ENCODE measurements at places on chromosomes 12 and 14.
A peak's percentile ranks its signal among the peaks of the same experiment; 100 is the strongest.

- DNase-seq = no peak
These were observed 361.1 kb upstream of the CLEC14A start for GRCh38 chr14:38616959-38617358.

GRCh38 chr14:100374270-100374669 is 51.1 kb downstream of the SLC25A47 start:
- DNase-seq = no peak

- no peak for DNase-seq
These were observed 119.9 kb upstream of the PLEKHG7 start for GRCh38 chr12:92582893-92583292.

DNA sequence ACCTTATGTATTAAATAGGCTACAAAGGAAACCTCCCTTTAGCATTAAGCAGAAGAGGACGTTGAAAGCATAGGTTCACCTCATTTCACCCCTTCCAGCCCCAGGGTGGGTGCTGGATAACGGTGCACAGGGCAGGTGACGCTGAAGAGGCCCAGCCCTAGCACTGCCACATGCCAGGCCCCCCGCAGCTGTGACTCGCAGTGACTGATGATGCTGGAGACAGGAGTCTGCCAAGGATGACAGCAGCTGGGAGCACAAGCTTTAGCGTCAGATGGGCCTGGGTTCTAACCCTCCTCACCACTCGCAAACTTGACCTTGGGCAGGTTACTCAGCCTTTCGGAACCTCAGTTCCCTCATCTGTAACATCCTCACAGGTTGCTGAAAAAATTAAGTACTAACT is 76.7 kb downstream of the TBK1 start:
- DNase-seq = no peak

DNA sequence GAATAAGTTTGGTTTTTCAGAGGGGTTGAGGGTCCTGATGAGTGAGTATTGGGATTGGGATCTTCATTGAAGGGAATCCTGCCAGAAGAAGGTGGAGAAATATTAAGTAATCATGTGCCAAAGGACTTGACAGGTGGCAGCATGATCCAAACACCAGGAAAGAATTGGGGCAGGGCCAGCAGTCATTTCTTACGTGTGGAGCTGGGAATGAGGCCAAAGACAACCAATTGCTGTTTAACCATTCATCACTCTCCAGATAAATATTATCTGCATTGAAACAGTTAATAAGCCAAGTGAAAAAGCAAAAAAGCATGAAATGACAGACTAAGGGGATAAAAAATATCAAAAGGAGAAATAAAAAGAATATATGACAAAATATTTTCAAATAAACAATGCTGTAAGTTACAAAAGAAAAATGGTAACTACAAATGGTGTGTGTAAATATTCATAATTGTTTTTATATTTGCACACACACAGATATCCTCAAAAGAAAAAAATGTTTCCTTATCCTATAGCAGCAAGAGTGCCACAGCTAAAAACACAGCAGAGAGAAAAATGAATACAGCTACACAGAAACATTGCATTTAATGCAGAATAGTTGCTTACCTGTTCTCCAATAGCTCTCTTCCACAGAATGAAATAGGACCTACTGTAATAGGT is 26.2 kb downstream of the C2CD5 start:
- DNase-seq = no peak

GRCh38 chr12:9134981-9135628 is 19.4 kb upstream of the A2M start:
- DNase-seq = peak; percentile 8

GRCh38 chr14:101276309-101277091 is 284.8 kb upstream of the DIO3 start:
- no peak for DNase-seq

GRCh38 chr14:101122237-101123141 is 219.0 kb upstream of the RTL1 start:
- no peak for DNase-seq

DNA sequence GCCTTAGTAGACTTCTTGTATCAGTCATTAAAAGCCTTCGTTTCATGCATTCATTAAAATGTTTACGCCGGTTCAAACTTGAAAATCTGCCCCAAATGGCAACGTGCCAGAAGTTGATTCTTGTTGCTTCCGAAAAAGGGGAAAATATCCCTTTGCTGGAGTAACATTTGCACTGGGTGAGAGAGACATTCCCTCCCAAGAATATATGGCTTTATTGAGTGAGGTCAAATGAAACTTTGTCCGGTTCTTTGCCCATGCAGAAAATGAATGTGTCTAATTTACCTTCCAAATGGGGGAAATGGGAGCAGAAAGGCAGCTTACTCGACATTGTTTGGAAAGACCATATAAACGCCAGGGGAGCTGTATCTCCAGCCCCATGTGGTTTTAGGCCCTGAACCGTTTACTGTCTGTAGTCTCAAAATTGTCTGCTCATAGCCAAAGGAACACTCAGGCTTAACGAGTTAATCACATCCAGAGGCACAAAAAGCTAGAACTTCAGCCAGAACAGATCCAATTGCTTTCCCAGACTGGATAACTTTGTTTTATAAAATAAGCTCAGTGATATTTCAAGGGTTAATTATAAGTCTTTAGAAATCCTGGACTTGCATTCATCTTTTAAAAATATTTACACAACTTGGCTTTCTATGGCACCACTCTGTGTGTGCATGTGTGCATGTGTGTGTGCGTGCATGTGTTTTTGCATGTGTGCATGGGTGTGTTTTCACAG is 2.9 kb upstream of the EMP1 start:
- no peak for DNase-seq

DNA sequence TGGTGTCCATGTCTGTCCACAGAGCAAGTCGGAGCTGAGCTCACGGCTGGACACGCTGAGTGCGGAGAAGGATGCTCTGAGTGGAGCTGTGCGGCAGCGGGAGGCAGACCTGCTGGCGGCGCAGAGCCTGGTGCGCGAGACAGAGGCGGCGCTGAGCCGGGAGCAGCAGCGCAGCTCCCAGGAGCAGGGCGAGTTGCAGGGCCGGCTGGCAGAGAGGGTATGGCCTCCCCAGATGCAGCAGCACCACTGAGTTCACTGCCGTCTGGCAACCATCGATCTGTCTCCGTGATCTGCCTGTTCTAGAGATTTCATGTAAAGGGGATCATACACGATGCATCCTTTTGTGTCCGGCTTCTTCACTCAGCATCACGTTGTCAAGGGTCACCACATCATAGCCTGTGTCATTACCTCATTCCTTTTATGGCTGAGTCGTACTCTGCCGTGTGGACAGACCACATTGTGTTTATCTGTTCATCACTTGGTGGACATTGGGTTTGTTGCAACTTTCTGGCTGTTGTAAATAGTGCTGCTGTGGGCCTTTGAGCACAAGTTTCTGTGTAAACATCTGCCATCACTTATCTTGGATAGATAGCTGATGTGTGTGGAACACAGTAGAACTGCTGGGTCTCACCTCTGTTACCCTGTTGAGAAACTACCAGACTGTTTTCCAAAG is 21.9 kb downstream of the HIP1R start:
- no peak for DNase-seq

DNA sequence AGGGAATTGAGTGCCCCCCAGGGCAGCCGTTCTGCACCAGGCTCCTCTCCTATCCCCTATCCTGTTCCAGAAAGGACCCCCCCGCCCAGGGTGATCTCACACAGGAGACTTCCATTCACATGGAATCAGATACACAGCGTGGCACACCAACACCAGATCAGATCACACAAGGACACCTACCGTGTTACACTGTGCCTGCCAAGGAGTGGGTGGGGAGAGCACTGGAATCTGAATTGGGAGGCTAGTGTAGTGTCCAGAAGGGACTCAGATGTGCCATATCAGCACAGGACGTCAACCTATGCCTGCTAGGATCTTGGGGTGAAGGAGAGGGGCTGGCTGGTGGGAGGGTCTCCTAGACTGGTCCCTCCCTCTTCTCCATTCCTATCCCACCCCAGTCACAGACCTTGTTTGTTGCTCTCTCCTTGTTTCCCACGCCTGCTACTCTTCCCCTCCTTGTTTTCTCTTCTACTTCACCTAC is 2.3 kb downstream of the PTMS start:
- no peak for DNase-seq

GRCh38 chr14:64970776-64971477 is 1.2 kb downstream of the RAB15 start:
- DNase-seq = no peak

- no peak for DNase-seq
These were observed 818 bp upstream of the SUOX start for GRCh38 chr12:55996201-55996714.

- DNase-seq = peak; percentile 69
These were observed 15.2 kb upstream of the PLEKHG6 start for GRCh38 chr12:6295094-6295811.

- no peak for DNase-seq
These were observed 31.6 kb downstream of the NEUROD4 start for GRCh38 chr12:55051197-55051947.

DNA sequence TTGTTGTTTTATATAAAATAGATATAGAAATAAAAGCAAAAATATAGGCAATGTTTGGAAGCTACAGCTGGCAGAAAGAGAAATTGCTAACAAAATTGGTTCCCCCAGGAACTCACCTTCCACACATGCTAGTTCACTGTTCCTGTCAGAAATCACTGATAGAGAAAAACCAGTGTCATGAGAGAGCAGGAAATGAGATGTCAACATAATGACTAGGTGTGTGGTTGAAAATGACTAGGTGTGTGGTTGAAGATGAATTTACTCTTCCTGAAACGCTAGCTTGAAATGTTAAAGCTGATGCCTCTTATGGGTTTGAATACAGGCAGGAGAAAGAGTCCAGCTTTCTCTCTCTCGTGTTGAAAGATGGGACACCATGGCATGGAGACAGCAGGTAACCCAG is 216.3 kb downstream of the C12orf42 start:
- DNase-seq = no peak

DNA sequence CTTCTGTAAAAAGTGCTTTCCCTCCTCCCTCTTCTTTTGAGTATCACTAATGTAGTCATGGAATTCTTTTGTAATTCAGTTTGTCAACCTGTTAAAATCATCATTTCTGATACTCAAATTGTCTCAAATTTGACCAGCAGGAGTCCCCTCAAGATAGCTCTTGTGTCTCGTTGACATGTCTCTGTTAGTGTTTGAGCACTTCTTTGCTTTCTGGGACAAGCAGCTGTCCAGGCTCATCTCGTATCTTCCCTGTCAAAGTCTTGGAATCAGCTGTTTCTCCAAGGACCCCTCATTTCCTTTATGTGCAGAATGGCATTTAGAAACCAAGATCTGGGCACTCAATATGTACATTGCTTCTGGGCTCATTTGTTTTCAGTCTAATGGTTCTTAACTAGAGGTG is 10.7 kb downstream of the CIPC start:
- no peak for DNase-seq

GRCh38 chr12:14278294-14278953 is 87.1 kb upstream of the ATF7IP start:
- DNase-seq = no peak

DNA sequence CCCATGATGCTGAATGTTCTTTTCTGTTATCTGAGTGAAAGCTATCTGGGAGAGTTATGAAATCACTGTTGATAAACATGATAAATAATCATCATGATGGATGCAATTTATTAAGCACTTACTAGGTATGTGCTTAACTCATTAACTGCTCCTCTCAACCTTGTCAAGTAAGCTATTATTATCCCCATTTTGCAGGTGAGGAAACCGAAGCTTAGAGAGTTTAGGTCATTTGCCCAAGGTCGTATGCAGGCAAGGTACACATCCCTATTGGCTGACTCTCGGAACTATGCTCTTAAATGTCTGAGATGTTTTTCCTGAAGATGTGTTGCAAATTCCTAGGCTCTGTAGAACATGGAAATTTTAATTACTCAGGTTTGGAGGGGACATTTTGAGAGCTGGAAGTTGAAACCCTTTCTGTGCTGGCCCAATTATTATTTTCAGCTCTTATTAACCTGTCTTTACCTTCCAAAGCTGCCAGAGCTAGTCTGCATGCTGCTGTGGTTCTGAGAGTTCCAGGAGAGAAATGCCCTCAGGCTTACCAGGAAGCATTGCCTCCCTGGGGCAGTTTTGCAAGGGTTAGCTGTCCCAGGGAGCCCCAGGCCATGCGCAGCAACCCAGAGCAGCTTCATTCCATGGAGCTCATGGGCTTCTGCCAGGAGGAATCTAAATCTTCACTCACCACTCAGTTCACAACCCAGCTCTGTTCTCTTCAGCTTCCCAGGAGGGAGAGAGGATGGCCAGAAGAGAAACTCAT is 55.6 kb upstream of the OAS1 start:
- DNase-seq = no peak

DNA sequence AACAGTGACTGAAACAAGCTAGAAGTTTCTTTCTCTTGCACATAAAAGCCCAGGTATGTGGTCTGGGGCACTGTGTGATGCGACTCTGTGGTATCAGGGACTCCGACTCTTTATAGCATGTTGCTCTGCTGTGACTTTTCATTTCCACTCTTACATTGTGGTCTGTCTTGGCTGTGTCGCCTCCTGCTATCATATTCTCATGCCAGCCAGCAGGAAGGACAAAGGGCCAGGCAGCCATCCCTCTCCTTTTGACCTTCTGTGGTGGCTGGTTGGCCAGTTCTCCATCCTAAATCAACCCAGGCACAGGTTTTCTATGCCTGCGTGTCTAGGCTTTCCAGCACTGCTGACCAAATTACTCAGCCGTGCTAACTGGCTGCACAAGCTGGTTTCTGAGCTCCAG is 8.0 kb downstream of the ACAD10 start:
- DNase-seq = no peak

DNA sequence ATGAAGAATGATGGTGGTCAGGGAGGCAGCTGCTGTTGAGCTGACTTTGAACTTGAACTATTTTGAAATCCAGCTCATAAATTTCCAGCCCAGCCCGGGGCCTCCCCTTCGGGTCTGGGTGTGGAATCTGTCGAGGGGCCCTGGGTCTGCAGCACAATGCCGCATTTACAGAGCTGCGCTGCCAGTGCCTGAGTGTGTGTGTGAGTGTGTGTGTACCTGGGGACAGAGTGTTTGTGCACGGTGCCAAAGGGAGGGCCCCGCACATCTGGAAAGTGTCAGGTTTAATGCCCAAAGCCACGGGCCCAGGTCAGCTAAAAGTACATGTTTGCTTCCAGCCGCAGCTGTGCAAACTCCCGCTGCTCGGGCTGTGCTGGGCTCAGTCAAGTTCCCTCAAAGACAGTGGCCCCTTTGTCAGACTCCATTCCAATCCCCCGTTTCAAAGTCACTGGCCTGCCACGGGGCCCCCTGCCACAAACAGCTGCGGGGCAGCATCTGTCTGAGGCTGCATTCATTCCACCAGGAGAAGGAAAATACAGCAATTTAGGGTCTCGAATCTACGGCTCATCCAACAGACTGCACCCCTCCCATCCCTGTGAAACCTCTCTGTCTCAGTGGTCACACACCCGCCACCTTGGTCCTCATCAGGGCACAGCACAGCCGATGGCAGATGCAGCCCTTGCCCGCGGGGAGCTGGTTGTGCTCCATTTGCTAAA is 16.3 kb upstream of the RFLNA start:
- DNase-seq = no peak

DNA sequence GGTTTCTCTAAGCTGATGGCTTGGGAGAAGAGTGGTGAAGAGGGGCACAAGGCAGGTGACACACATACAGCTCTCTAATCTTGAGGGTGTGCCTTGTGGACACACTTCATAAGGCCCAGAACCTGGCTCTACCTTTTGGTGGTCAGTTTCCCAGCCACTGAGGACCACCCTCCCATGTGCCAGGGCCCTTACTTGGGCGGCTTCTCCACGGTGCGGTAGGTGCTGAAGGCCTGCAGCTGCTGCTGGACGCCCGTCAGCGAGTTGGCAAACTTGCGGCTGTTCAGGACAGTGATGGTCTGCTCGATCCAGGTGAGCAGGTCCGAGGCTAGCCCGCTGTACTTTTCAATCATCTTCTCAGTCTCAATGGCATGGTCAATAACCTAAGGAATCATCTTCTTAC is 80.2 kb downstream of the SPTB start:
- no peak for DNase-seq

GRCh38 chr12:1862973-1863372 is 42.6 kb downstream of the LRTM2 start:
- DNase-seq = no peak

Measured in HCT116 (cell line).